ENCODE measurements at places on chromosomes 5 and 9. TPM values are rescaled to one million over a fixed set of nuclear protein-coding genes. Genes with fewer than 3 reads are reported as not detected.

Gene ARID3C
- 0.15 TPM for total RNA-seq

Gene SHOC1
- not detected for total RNA-seq

Gene UBE2QL1
- total RNA-seq: not detected

Gene HSD17B4
- 184 TPM for total RNA-seq

Gene STC2
- total RNA-seq: not detected

Gene KCNV2
- total RNA-seq: not detected

Gene LAMC3
- total RNA-seq: 1.1 TPM

Gene SMIM33
- not detected for total RNA-seq

Gene RFK
- total RNA-seq: 42.3 TPM

Gene SARDH
- total RNA-seq: 13.0 TPM

Gene IL9
- total RNA-seq: not detected

Gene RANBP17
- total RNA-seq: 16.3 TPM

Gene ARHGAP26
- 5.6 TPM for total RNA-seq

Gene SLC45A2
- total RNA-seq: 347 TPM
